ENCODE measurements at places on chromosomes 2 and 18.

- no peak overlapping the region for H3K4me3 ChIP-seq
- H3K27ac ChIP-seq: no peak overlapping the region
- H3K27me3 ChIP-seq: no peaks in the 10 kb centered on the region
- H3K4me1 ChIP-seq: no peaks in the 10 kb centered on the region
- no peaks in the 10 kb centered on the region for H3K36me3 ChIP-seq
- DNase-seq: no peak
Measured at GRCh38 chr2:185132501-185133041, 534.2 kb downstream of the ZNF804A start.

DNA sequence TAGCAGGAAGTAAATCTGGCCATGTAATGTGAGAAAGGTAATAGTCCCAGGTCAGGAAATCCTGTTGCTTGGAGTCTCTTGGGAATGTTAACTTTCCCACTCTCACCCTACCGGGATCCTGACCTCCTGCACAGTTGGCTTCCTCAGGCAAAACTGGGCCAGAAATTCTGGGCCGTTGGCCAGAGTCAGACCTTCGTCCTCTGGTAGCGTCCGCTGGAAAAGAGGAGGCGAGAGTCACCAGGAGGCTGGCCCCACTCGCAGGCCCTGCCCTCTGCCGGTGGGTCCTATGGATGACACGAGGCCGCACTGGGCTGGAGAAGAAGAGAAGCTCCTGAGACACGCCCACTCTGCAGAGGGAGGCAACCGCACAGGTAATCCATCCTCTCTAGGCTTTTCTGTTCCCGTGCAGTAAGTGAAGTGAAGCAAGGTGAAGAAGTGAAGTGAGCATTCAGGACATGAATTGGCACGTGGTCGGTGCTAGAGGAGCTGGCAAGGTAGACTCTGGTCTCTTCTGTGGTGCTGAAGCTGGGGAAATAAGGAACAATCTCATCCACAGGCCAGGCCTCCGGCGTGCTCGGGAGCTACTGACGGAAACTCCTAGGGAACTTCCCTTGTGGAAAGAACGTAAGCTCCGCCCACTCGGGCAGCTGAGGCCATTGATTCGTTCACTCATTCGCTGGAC, 182.7 kb upstream of the GLI2 start:
- H3K36me3 ChIP-seq: no peaks in the 10 kb centered on the region
- peaks cover 35% of the 10 kb centered on the region for H3K27me3 ChIP-seq
- DNase-seq: no peak

DNA sequence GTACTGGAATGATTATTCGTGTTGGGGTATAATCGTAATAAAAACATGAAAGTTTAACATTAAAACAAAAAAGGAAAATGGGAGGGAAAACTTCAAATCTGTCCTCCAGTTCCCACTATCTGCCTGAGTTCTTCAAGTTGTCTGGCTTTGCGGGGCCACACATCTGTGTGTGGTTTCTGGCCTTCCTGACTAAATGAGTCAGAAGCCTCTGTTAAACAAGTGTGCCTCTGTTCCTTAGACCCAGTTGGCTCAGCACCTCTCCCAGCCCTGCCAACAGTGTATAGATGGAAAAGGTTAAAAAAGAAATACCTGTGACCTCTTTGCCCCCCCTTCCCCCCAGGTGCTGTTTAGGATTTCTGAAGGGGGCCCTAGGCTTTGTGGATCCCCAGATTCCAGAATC, 30.2 kb downstream of the XDH start:
- no peaks in the 10 kb centered on the region for H3K4me1 ChIP-seq
- peaks cover 10% of the 10 kb centered on the region for H3K27me3 ChIP-seq
- no peaks in the 10 kb centered on the region for H3K36me3 ChIP-seq
- H3K27ac ChIP-seq: no peak overlapping the region

- no peak for DNase-seq
- no peaks in the 10 kb centered on the region for H3K36me3 ChIP-seq
- no peaks in the 10 kb centered on the region for H3K27me3 ChIP-seq
- H3K27ac ChIP-seq: no peak overlapping the region
- H3K4me3 ChIP-seq: no peak overlapping the region
- no peaks in the 10 kb centered on the region for H3K4me1 ChIP-seq
Measured at GRCh38 chr2:55871637-55872036, 51.9 kb downstream of the EFEMP1 start.

DNA sequence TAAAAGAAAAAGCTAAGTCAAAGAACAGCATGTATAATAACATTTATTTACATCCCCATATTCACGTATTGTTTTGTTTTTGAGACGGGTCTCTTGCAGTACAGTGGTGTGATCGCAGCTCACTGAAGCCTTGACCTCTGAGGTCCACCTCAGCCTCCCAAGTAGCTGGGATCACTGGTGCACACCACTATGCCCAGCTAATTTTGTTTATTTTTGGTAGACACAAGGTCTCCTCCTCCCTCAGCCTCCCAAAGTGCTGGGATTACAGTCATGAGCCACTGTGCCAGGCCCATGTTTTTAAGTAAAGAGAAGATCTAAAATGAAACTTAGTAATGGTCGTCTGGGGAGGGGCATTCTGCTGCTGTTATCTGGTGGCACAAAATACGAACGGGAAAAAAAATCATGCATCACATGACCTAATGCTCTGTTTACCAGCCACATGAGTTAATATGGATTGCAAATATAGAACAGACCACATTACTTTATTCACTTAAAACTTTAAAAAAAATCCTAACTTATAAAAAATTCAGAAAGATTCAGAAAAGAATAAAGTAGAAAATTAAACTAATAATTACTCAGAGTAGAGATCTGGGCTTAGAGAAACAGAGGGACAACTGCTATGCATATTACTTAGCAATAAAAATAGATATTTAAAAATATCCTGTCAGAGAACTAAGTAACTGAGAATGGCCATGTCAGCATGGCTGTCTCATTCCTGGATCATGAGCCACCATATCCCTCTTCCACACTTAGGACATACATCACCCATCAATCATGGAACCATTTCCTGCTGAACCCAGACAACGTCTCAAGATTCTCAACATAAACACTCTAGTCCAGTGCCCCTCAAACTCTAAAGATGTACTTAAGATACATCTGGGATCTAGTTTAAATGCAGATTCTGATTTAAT, 7.3 kb downstream of the MMADHC start:
- no peak for DNase-seq
- H3K27me3 ChIP-seq: no peaks in the 10 kb centered on the region
- no peak overlapping the region for H3K4me3 ChIP-seq
- H3K27ac ChIP-seq: no peak overlapping the region
- H3K4me1 ChIP-seq: peaks cover 8% of the 10 kb centered on the region
- H3K36me3 ChIP-seq: no peaks in the 10 kb centered on the region

DNA sequence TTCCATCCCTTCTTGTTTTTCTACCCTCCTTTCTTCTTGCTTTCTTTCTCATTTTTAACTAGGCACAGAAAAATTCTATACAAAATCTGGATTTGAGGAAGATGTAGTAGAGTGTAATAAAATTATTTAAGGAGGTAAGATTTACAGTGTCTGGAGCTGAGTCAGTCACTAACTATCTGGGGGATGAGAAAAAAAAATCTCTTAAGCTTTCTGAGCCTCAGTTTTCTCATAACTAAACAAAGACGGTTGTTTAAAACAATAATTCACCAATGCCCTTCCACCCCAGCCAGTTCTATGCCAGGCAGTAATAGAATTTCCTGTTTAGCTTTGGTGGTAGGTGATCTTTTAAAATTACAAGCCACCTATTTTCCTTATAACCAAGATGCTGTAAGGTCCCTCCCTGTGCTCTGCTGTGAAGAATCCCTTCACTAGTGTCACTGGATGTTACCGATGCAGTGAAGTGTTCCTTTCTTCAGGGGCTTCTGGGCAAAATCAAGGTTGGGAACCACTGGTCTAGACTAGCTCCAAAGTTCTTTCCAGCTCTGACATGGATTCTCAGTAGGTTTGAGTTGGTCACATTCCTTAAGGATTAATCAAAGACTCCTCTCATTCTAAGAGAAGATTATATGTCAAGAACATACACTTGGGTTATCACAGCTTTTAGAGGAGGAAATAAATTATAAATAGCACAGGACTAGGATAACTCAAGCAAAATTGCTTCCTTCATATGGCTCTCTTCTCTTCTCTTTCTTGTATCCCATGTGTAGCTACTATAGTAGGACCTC, 289.0 kb downstream of the CDH2 start:
- H3K4me3 ChIP-seq: no peak overlapping the region
- H3K27ac ChIP-seq: no peak overlapping the region
- no peaks in the 10 kb centered on the region for H3K27me3 ChIP-seq
- H3K4me1 ChIP-seq: no peaks in the 10 kb centered on the region
- DNase-seq: no peak

- DNase-seq: no peak
- H3K4me1 ChIP-seq: no peaks in the 10 kb centered on the region
- no peaks in the 10 kb centered on the region for H3K27me3 ChIP-seq
- H3K36me3 ChIP-seq: no peaks in the 10 kb centered on the region
- no peak overlapping the region for H3K27ac ChIP-seq
- H3K4me3 ChIP-seq: no peak overlapping the region
Measured at GRCh38 chr2:78999406-78999805, 26.1 kb upstream of the REG3G start.

GRCh38 chr2:26462511-26463243, 15.2 kb downstream of the OTOF start:
- H3K27me3 ChIP-seq: no peaks in the 10 kb centered on the region
- no peaks in the 10 kb centered on the region for H3K36me3 ChIP-seq
- no peaks in the 10 kb centered on the region for H3K4me1 ChIP-seq
- H3K27ac ChIP-seq: no peak overlapping the region

- H3K27ac ChIP-seq: no peak overlapping the region
- H3K4me3 ChIP-seq: no peak overlapping the region
- H3K4me1 ChIP-seq: no peaks in the 10 kb centered on the region
- H3K27me3 ChIP-seq: no peaks in the 10 kb centered on the region
- DNase-seq: no peak
- no peaks in the 10 kb centered on the region for H3K36me3 ChIP-seq
Measured at GRCh38 chr2:40106061-40106460, 327.0 kb upstream of the THUMPD2 start.

DNA sequence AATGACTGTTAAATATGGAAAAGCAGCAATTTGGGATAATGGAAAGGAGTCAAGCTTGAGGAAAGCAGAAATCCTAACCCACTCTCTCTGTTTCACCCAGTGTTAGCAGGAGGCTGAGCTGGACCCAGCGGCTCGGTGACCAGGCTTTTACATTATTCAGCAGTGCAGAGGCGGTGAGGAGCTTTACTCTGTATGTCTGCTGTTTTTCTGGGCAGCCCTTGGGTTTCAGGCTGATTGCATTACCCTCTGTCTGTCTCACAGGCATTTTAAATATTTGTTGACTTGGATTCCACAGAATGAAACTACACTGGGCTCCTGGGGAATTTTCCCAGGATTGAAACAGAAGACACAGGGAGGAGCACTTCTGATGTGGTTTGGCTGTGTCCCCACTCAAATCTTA, 368.0 kb downstream of the GALR1 start:
- no peak overlapping the region for H3K27ac ChIP-seq
- H3K4me1 ChIP-seq: no peaks in the 10 kb centered on the region
- peaks cover 9% of the 10 kb centered on the region for H3K27me3 ChIP-seq
- no peaks in the 10 kb centered on the region for H3K36me3 ChIP-seq

- no peaks in the 10 kb centered on the region for H3K27me3 ChIP-seq
- no peak overlapping the region for H3K27ac ChIP-seq
- no peaks in the 10 kb centered on the region for H3K4me1 ChIP-seq
- H3K36me3 ChIP-seq: no peaks in the 10 kb centered on the region
Measured at GRCh38 chr2:195863121-195863520, 205.5 kb downstream of the DNAH7 start.

DNA sequence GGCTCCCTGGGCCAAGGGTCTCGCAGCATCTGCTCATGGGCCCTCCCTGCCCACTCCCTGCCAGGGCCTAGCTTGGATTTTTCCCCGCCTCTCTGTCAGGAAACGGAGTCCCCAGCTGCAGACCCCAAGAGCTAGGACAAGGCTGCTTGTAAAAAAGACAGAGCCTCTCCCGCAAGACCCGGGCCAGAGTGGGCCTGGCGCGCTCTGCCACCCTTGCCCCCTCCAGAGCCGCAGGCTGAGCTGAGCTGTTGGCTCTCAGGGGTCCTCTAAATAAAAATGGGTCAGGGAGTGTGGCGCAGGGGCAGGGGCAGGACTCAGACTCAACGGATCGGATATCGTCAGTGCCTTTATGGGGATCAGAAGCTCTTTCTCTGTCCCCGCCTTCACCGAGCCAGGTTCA, 112.6 kb downstream of the CABLES1 start:
- no peaks in the 10 kb centered on the region for H3K36me3 ChIP-seq
- H3K27ac ChIP-seq: no peak overlapping the region
- no peaks in the 10 kb centered on the region for H3K27me3 ChIP-seq
- H3K4me3 ChIP-seq: no peak overlapping the region
- DNase-seq: no peak

DNA sequence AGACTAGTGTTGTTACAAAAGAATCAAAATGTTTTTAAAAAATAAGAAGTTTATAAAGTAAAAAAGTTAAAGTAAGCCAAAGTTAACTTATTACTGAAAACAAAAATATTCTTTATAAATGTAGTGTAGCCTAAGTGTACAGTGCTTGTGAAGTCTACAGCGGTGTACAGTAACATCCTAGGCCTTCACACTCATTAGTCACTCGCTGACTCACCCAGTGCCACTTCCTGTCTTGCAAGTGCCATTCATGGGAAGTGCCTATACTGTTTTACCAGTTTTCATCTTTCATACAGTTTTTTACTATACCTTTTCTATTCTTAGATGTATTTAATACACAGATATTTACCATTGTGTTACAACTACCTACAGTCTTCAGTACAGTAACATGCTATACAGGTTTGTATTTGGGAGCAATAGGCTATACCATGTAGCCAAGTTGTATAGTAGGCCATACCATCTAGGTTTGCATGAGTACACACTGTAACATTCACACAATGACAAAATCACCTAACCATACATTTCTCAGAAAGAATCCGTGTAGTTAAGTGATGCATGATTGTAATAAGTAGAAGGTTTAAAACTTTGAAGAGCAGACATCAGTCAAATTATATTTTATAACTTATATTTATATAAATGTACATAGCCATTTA, 13.4 kb downstream of the SERPINB7 start:
- H3K4me3 ChIP-seq: no peak overlapping the region
- no peaks in the 10 kb centered on the region for H3K4me1 ChIP-seq
- no peaks in the 10 kb centered on the region for H3K27me3 ChIP-seq
- H3K27ac ChIP-seq: no peak overlapping the region
- H3K36me3 ChIP-seq: no peaks in the 10 kb centered on the region

- peaks cover 85% of the 10 kb centered on the region for H3K4me1 ChIP-seq
- peaks cover 51% of the 10 kb centered on the region for H3K36me3 ChIP-seq
- no peak for DNase-seq
- H3K27me3 ChIP-seq: no peaks in the 10 kb centered on the region
Measured at GRCh38 chr2:25304826-25305596, 36.7 kb downstream of the DNMT3A start.

- no peak for DNase-seq
- H3K4me1 ChIP-seq: no peaks in the 10 kb centered on the region
- H3K36me3 ChIP-seq: no peaks in the 10 kb centered on the region
- no peaks in the 10 kb centered on the region for H3K27me3 ChIP-seq
- H3K27ac ChIP-seq: no peak overlapping the region
Measured at GRCh38 chr2:23993736-23994269, 16.1 kb upstream of the MFSD2B start.

- no peak overlapping the region for H3K4me3 ChIP-seq
- DNase-seq: no peak
- H3K36me3 ChIP-seq: peaks cover 31% of the 10 kb centered on the region
- H3K27me3 ChIP-seq: no peaks in the 10 kb centered on the region
Measured at GRCh38 chr2:24209389-24210105, 34.7 kb downstream of the FAM228A start.
